SIG-M5 (cell line): ENCODE measurements at places on chromosomes 1 and 21.
A peak's percentile ranks its signal among the peaks of the same experiment; 100 is the strongest.

- no peak for DNase-seq
These were observed 2.1 kb upstream of the OTUD7B start for GRCh38 chr1:150012611-150013010.

- no peak for DNase-seq
These were observed 6.1 kb upstream of the MTF1 start for GRCh38 chr1:37865348-37866120.

GRCh38 chr1:224919508-224919907 is 10.0 kb upstream of the DNAH14 start:
- no peak for DNase-seq

GRCh38 chr1:70809069-70809468 is 238.5 kb downstream of the PTGER3 start:
- no peak for DNase-seq

GRCh38 chr1:205434738-205435137 is 12.9 kb upstream of the LEMD1 start:
- DNase-seq = no peak

- no peak for DNase-seq
These were observed 80.6 kb downstream of the CACHD1 start for GRCh38 chr1:64550510-64550909.

DNA sequence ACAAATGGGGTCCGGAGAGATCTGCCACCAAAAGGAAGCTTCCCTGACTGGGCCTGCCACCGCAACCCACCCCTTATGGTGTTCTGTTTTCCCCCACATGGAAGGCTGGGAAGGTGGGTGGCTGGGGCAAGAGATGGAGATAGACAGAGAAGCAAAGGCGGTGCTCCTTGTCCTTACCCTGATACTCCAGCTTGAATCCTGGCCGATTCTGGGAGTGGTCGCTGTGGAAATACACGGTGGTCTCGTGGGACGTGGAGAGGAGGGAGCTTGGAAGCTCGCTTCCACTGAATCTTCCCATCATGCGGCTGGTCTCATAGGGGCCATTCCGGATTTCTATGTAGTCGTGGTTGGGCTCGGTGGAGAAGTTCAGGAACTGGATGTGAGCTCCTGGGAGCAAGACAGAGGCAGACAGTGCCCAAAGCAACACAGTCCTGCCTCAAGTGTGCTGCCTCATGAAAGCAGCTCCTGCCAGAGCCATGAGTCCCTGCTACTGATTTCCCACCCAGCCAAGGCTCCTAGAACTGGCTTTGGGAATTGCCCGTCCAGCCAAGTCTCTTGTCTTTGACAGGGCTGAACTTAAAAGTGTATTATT is 138.5 kb downstream of the ZSCAN20 start:
- DNase-seq = no peak

- DNase-seq = no peak
These were observed 131.1 kb downstream of the TMEM53 start for GRCh38 chr1:44543064-44543744.

- peak; percentile 92 for DNase-seq
These were observed 47.1 kb downstream of the ATP2B4 start for GRCh38 chr1:203673550-203674411.

GRCh38 chr1:119626841-119627240 is 21.2 kb downstream of the ZNF697 start:
- no peak for DNase-seq

GRCh38 chr1:6338695-6339094 is 54.9 kb downstream of the ACOT7 start:
- DNase-seq = no peak
